Suprapubic skin (tissue), 4 donors: ENCODE measurements at places on chromosomes 2 and 18. TPM values are rescaled to one million over a fixed set of nuclear protein-coding genes. Genes with fewer than 3 reads are reported as not detected.

Gene CEP76
- 9.6 TPM for total RNA-seq

Gene TUBA3E
- not detected for total RNA-seq

Gene BIRC6
- 112 TPM for total RNA-seq

Gene SCG2
- not detected for total RNA-seq

- no peaks in the 10 kb centered on the region for H3K27me3 ChIP-seq
- H3K4me1 ChIP-seq = peaks cover 43% of the 10 kb centered on the region
- no peak for DNase-seq
- peaks cover 4% of the 10 kb centered on the region for H3K36me3 ChIP-seq
- no peak overlapping the region for H3K27ac ChIP-seq
- H3K4me3 ChIP-seq = no peak overlapping the region
These were observed 24.4 kb downstream of the GRHL1 start for GRCh38 chr2:9975805-9976447.
